ENCODE measurements at places on chromosomes 16 and 17.

DNA sequence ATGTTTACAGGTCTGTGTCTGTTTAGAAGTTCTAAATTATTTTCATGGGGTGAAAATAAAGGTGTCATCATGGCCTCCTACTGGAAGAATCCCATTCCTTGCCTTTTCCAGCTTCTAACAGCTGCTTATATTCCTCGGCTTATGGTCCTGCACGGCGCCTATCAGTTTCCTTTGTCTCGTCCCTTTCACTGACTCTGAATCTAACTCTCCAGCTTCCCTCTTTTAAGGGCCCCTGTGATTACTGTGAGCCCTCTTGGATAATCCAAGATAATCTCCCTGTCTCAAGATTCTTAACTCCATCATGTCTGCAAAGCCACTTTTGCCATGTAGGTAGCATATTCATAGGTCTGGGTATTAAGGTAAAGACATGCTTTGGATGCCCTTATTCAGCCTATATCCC, 441.0 kb upstream of the ERCC4 start:
- no peak for DNase-seq

- DNase-seq: no peak
Measured at GRCh38 chr16:17866996-17867395, 396.2 kb upstream of the XYLT1 start.

GRCh38 chr17:60455378-60455777, 33.1 kb downstream of the CHCT1 start:
- no peak for DNase-seq

GRCh38 chr17:47693731-47694580, at the start of gene TBKBP1:
TBKBP1 (plus strand) TSS chr17:47694161; CDS start chr17:47696113, 1,952 bp downstream.
- DNase-seq: peak; percentile 56

DNA sequence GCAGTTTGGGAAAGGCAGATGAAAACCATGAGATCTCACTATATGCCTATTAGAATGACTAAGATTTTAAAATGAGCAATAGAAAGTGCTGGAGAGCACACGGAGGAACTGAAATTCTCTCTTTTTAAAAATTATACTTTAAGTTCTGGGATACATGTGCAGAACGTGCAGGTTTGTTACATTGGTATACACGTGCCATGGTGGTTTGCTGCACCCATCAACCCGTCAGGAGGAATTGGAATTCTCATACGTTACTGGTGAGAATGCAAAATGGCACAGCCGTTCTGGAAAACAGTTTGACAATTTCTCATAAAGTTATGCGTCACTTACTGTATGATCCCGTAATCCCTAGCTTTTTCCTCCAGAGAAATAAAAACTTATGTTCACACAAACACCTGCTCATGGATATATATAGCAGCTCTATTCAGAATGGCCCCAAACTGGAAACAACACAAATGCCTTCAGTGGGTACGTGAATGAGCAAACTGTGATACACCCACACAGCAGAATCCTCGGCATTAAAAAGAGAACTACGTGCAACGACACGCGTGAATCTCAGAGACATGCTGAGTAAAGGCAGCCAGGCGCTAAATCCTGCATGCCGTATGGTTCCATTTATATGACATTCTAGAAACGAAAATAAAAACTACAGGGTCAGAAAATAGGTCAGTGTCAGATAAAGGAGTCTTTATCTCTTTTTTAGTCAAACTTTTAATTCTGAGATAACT, 11.8 kb downstream of the PIK3R6 start:
- DNase-seq: no peak

GRCh38 chr17:72598695-72599094, 477.9 kb downstream of the SOX9 start:
- DNase-seq: no peak

GRCh38 chr17:71313866-71314265, 807.0 kb upstream of the SOX9 start:
- DNase-seq: no peak

DNA sequence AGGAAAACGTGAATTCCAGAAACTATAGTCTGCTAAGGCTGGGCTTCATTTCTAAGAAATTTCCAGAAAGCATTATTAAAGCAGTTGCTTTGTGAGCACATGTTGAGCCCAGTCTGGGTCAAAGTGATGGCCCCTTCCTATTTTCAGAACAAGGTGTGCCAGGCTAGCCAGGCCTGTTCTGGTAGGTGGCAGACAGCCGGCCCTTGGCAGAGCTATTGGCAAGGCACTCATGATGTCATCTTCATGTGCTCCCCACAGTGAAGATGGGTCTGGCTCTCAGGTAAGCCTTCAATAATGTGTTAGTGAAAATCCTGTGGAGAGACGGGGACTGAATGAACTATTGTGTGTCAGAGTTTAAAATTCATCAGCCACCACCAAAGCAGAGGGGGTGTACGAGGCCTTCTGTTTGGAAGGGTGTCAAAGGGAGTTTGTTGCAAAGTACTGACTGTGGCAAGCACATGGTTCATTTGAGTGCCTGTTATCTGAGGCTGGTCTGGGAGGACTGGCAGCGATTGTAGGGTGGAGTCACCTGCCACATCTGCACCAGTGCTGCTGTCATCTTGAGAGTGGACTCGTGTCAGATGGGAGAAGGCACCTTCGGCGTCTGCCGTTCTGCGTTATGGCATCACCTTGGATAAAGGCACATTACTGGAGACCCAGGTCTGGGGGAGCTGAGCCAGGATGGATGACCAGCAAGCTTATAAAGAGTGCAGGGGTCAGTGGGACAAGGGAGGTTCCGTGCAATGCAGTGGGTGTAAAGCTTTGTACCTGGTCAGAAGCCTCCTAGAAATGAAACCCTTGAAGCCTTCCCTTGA, 43.4 kb downstream of the KSR1 start:
- no peak for DNase-seq

DNA sequence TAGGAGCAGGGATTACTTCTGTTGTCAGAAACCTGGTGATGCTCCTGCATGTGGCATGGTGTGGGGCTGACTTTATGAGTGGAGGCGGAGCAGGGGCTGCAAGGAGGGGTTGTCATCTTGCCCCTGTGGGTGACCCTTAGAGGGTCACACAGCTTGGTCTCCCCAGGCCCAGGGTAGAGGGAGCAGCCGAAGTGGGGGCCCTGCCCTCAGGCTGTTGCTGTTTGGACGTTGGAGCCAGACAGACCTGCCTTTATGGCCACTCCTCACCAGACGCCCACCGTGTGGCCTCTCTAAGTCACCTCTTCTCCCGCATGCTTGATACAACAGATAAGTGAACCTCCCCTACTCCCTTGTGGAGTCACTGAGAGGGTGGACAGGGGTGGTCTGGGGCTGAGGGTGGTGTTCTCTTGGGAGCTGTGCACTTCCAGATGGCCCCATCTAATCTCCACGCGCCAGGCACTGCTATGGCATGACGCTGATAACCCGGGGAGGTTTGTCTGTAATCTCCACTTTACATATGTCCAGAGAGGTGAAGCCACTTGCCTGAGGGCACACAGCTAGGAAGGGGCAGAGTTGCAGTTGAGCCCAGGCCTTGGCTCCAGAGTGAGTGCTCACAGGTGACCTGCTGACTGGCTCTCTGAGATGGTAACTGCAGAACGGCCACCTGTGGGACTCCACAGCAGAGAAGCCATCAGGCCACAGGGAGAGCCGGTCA, 10.0 kb downstream of the MAP2K3 start:
- DNase-seq: no peak

- no peak for DNase-seq
Measured at GRCh38 chr16:67283826-67284555, 4.7 kb downstream of the PLEKHG4 start.

GRCh38 chr17:8685381-8685780, 54.9 kb upstream of the MYH10 start:
- DNase-seq: no peak

GRCh38 chr17:81322271-81323082, 27.4 kb upstream of the SLC38A10 start:
- peak; percentile 63 for DNase-seq

- peak; percentile 53 for DNase-seq
Measured at GRCh38 chr17:2056206-2057174, 1.6 kb downstream of the HIC1 start.

- peak; percentile 9 for DNase-seq
Measured at GRCh38 chr17:15914400-15915170, 30.3 kb upstream of the ADORA2B start.

- peak; percentile 39 for DNase-seq
Measured at GRCh38 chr16:56279132-56279531, 87.8 kb downstream of the GNAO1 start.

DNA sequence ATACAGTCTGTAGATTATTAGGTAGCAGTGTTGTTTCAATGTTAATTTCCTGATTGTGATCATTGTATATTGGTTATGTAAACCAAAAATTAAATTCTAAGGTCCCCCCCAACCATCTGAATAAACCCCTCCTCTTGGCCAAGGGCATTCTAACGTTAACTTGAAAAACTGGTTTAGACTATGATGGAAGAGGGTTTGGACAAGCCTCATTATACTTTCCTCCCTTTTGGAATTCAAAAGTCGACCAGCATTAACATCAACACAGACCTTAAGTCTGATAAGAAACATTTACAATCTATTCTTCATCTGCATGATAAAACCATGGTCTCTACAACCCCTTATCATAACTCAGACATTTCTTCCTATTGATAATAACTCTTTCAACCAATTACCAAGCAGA, 20.6 kb upstream of the KIFC3 start:
- DNase-seq: no peak

GRCh38 chr17:40027614-40028012, 12.4 kb downstream of the CSF3 start:
- DNase-seq: no peak

- no peak for DNase-seq
Measured at GRCh38 chr16:10137341-10137740, 44.9 kb downstream of the GRIN2A start.

DNA sequence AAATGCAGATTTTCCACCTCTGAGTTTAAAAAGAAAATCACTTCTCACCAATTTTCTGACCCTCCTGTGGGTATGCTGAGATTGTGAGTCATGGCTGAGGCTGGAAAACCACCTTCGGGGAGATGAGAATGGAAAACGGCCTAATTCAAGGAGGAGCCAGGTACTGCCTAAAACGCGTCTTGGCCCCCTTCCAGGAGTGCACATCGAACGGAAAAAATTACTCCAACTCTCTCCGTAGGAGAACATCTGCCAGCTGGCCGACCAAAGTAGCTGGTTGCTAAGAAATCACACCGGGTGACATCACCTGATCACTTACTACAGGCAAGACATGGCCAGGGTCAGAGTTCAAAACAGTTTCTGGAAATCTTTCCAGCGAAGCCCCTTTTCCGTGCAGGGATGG, 107.6 kb downstream of the ZNF423 start:
- DNase-seq: peak; percentile 36

DNA sequence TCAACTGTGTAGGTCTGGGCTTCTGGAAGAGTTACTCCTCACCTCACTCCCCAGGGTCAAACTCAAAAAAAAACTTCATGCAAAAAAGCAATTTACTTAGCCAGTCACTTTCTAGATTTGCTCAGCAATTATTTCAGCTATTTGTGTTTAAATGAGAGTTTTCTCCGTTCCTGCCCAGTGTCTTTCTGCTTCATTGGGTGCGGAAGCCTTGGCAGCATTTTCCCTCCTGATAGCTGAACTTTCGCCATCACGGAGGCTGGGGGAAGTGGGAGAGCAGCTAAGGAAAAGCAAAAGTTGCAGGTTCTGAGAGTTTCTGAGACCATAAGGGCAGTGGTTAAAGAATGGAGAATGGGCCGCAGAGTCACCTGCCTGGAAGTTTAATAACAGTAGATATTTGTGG, 287.1 kb upstream of the DYNLRB2 start:
- no peak for DNase-seq

DNA sequence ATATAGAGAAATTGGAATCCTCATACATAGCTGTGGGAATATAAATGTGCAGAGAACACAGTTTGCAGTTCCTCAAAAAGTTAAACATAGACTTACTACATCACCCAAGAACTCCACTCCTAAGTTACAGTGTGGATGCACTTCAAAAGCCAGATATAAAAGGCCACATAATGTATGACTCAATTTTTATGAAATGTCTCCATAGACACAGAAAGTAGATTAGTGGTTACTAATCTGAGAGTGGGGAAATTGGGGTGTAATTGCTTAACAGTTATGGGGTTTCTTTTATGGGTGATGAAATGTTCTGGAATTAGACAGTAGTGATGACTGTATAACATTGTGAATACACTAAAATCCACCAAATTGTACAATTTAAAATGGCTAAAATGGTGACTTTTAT, 60.9 kb downstream of the CACNG1 start:
- no peak for DNase-seq

DNA sequence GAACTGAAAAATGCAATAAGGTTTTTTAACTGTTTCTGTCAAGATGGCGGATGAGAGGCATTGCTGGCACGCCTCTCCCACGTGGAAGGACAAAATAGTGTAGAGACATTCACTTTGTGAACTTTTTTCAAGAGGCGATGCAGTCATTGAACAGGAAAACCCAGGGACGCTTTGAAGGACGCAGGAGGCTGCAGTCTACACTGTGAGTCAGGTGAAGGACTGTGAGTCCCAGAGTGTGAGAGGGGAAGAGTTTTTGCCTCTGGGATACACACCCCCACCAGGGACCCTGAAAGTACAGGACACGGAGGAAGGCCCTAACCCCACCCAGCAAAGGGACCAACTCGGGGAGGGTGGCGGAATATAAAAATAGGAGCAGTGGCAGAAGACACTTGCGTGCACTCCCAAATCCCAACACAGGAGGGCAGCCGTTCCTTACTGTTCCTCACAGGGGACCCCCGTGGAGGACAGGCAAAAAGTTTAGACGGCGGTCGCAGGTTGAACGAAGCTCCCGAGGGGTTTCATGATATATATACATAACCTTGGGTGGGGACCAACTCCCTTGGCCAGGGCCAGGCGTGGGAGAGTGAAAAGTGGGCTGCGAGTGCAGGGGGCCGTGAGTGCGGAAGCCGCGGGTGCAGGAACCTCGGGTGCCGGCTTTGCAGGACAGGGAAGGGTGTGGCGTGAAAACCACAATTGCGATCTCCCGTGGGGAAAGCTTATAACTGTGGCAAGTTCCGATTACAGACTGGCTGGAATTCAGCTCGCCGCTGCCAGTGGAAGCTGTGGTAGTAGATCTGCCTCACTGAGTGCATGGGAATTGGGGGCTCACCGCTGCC, 82.0 kb upstream of the ALOX12 start:
- DNase-seq: peak; percentile 84

- DNase-seq: no peak
Measured at GRCh38 chr17:65062171-65062915, 5.8 kb upstream of the GNA13 start.

DNA sequence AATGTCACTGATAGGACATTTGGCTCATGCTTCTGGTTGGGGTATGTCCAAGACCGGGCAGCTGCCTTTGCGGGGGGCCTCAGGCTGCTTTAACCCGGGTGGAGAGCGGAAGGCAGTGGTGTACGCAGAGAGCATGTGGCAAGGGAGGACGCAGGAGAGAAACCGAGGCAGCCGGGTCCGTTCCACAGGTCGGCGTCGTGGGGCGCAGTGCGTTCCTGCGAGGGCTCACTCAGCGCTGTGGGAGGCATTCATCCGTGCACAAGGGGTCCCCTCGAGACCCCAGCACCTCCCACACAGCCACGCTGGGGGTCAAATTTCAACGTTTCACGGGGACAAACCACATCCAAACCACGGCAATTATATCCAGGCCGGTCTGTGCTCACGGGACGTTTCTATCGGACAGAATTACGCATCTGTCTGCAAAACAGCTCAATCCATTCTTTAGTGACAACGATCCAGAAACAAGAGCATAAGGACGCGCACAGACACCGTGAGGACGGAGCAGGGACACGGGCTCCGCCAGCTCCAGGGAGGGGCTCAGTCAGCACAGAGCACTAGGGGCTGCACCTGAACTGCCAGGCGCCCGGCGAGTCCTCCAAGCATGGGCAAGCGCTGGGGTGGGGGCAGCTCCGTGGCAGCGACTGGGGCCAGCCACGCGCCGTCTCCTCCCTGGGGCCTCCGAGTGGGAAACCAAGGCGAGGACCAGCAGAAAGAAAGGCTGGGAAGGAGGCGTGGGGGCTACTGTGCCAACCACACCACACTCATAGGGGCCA, 108.4 kb upstream of the METRNL start:
- DNase-seq: no peak

- no peak for DNase-seq
Measured at GRCh38 chr17:14793237-14793636, 471.9 kb downstream of the PMP22 start.

Measured in activated CD4-positive, alpha-beta T cell treated with anti-CD3 and anti-CD28 coated beads, Interleukin-2, amount 50 U/mL, for 48 hours (primary cell).